ENCODE measurements at places on chromosomes 12 and 14. TPM values are rescaled to one million over a fixed set of nuclear protein-coding genes. Genes with fewer than 3 reads are reported as not detected.
A peak's percentile ranks its signal among the peaks of the same experiment; 100 is the strongest.

DNA sequence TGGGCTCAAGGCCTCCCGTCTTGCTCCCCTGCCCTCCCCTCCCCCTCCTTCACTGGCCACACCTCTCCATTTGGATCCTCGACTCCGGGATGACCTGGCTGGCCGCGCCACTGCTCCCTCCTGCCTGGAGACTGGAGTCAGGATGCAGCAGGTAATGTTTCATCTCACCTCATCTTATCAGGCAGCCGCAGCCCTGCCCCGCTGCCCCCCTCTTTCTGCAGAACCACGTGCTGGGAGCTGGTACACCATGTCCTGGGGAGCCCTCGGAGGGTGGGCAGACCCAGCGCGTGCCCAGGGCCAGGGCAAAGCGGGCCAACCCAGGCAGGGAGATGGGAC, 31.1 kb downstream of the BEGAIN start:
- no peaks in the 10 kb centered on the region for H3K27me3 ChIP-seq
- no peak overlapping the region for H3K4me3 ChIP-seq
- H3K4me1 ChIP-seq = peaks cover 6% of the 10 kb centered on the region
- DNase-seq = no peak
- no peak overlapping the region for H3K27ac ChIP-seq
- H3K36me3 ChIP-seq = no peaks in the 10 kb centered on the region

Gene KRT82
- total RNA-seq = not detected

DNA sequence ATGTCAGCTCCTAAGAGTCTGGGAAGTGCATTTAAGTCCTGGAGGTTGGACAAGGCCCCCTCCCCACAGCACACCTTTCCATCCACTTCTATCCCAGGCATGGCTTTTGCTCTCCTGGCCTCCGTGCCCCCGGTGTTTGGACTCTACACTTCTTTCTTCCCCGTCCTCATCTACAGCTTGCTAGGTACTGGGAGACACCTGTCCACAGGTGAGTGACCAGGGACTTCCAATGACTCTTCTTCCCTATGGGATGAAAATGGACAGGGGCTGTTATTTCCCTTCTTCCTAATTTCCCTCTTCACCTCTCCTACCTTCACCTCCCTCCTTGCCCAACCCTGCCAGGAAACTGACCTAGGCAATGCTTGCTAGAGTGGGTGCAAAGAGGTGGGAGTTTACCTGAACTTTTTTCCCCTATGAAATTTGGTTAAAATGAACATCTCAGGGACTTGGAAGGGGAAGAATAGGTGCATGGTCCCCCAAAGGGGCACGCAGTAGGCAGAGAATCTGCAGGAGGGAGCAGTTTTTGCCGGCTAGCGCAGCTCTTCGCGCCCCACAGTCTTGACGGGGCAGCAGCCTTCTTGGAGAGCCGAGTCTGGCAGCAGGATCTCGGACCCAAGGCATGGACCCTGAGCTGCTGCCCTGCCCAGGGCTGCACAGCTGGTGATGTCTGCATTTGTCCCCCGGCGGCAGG, 9.2 kb downstream of the ARHGEF25 start:
- no peaks in the 10 kb centered on the region for H3K36me3 ChIP-seq
- no peak for DNase-seq
- H3K4me1 ChIP-seq = peaks cover 17% of the 10 kb centered on the region
- peak overlapping the region; percentile 64 for H3K4me3 ChIP-seq

DNA sequence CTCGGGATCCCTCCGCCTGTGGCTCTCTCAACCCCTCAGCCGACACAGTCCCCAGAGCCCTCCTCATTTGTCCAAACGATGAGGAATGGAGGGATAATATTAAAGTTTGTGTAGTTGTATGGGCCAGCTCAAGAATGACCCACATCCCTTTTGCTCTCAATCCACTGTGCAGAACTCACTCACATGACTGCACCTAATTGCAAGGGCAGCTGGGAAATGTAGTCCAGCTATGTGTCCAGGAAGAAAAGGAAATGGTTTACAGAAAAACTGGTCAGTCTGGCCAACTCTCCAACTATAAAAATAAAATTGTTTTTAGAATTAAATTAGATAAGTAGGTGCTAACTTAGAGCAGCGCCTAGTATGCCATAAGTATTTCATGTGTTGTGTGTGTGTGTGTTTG, 66.6 kb downstream of the GALNT8 start:
- H3K27ac ChIP-seq = no peak overlapping the region
- DNase-seq = no peak
- peaks cover 8% of the 10 kb centered on the region for H3K27me3 ChIP-seq
- no peaks in the 10 kb centered on the region for H3K36me3 ChIP-seq
- no peaks in the 10 kb centered on the region for H3K4me1 ChIP-seq

Gene TAS2R13
- total RNA-seq = 0.36 TPM

DNA sequence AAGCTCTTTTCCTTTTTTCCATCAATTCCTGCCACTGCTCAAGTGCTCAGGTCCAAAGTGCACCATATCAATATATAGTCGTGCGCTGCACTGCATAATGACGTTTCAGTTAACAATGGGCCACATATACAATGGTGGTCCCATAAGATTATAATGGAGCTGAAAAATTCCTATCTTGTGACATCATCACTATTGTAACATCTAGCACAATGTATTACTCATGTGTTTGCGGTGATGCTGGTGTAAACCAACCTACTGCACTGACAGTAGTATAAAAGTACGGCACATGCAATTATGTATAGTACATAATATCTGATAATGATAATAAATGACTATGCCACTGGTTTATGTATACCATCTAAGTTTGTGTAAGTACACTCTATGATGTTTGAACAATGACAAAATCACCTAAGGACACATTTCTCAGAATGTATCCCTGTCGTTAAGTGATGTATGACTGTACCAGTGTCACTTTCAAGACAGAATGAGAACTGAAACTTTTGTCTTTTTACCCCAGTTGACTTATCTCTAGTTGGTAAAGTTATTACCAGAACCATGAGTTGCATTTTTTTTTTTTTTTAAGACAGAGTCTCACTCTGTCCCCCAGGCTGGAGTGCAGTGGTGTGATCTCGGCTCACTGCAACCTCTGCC, 53.7 kb upstream of the INSM2 start:
- no peaks in the 10 kb centered on the region for H3K36me3 ChIP-seq
- no peak overlapping the region for H3K4me3 ChIP-seq
- peaks cover 7% of the 10 kb centered on the region for H3K27me3 ChIP-seq
- no peaks in the 10 kb centered on the region for H3K4me1 ChIP-seq

Gene FBRSL1
- 41.4 TPM for total RNA-seq

Data from activated CD8-positive, alpha-beta T cell treated with anti-CD3 and anti-CD28 coated beads for 36 hours (primary cell).